G401 (cell line): ENCODE measurements at places on chromosomes 1 and 21.

DNA sequence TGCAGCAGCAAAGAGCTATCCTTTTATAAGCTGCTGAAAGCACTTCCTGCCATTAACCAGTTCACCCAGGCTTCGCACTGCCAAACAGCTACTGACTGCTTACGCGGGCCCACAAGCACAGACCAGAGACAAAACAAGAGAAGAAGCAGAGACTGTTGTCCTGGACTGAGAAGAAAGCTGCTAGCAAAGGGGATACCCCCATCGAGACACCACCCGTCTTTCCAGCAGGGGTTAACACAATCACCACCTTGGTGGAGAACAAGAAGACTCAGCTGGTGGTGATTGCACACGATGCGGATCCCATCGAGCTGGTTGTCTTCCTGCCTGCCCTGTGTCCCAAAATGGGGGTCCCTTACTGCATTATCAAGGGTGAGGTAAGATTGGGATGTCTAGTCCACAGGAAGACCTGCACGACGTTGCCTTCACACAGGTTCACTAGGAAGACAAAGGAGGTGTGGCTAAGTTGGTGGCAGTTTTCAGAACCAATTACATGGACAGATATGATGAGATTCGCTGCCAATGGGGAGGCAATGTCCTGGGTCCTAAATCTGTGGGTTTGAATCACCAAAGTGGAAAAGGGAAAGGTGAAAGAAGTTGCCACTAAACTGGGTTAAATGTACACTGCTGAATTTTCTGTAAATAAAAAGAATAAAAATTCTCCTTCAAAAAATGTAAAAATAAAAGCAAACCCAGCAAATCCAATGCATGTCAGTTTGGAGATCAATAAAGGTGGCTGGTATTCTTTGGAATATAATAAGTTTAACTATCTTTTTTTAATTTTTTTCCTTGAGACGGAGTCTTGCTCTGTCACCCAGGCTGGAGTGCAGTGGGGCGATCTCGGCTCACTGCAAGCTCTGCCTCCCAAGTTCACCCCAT is 1.2 kb downstream of the FMO5 start:
- DNase-seq = no peak

GRCh38 chr1:234243521-234244260 is 129.6 kb upstream of the COA6 start:
- DNase-seq = no peak

GRCh38 chr1:212656730-212657129 is 42.9 kb downstream of the BATF3 start:
- no peak for DNase-seq

- no peak for DNase-seq
Observed at GRCh38 chr1:45409276-45409675, 69.0 kb upstream of the MUTYH start.

DNA sequence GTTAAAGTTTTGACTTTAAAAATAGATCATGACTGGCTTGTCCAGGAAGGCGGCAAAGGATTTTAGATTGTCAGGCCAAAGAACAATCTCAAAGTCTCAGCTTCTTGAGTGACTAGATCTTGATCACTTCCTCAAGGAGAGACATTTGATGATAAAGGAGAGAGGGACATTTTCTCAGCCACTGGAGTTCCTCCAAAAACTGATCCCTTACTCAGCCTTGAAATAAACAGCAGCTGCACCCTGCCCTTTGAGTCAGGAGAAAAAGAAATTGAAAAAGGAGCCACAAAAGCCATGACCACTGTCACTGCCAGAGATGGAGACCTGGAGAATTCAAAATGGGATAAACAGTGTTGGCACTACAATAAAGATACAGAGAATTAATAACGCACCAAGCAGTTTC is 288.4 kb upstream of the PRMT6 start:
- DNase-seq = no peak

DNA sequence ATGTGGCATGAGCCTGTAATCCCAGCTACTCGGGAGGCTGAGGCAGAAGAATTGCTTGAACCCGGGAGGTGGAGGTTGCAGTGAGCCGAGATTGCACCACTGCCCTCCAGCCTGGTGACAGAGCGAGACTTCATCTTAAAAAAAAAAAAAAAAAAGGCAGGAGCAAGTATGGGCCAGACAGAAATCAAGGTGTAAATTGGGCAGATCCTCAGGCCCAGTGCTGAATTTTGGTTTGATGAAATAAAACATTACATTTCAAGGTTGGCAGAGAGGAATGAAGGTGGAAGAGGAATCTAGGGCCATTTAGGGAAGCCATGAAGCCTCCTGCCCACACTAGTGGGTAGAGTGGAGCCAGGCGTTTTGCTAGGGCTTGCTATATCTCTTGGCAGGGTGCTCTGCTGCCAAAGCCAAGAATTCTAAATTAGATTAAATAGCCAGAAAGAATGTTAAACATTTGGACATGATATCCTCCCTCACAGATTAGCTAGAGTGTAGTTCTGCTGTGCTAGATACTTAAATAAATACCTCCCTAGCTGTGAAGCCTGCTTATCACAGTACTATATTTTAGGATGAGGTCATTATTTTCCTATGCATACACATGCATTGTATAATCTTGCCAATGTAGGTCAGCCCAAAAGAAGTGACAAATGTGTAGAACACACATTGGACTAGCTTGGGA is 16.6 kb upstream of the LGALS8 start:
- no peak for DNase-seq

DNA sequence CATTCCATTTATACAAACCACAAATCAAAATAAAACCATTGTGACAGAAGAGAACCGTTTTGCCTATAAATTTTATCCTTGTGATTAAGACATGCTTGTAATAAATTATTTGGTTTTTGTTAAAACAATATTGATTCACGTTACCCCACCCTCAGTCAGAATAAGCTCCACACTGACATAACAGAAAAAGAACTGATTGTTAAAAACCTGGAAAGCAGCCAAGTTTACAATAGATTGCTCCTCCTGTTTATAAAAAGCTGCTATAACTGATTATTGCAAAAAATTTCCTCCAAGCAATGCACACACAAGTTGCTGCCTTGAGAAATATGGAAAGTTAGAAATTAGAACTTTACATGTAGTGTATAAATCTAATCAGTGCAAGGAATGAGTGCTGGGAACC is 263.5 kb downstream of the SETD4 start:
- no peak for DNase-seq
